ENCODE measurements at places on chromosomes 2 and 18.

- DNase-seq: no peak
These were observed 671.9 kb upstream of the SOX11 start for GRCh38 chr2:5020116-5020875.

DNA sequence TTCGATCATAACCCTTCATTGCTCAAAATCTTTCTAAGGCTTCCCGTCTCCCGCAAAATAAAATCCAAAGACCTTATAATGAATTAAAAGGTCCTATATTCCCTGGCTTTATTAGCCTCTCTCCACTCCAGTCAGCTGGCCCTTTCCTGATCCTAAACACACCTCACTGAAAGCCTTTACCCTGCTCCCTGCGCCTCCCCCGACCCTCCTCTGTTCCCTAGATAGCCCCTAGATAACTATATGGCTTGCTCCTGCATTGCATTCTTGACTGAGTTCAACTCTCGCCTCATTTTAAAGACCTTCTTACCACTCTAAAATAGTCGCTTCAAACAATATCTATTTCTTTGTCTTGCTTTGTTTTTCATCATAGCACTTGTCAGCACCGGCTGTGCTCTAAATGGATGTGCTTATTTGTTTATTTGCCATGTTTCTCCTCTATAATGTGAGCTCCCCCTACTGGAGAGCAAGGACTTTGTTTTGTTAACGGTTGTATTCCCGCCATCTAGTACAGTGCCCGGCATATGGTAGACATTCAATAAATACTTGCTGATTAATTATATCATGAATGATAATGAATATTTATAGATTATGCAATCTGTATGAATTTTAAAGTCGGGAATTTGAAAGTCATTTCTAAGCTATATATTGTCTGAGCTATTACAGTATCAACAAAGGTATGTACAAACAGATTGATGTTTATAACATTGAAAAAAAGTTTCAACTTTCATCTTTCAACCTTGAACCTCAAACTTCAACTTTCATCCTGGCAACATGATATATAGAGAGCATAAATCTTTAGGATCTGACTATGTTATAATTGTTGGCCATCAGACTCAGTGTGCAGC is 32.4 kb upstream of the VIT start:
- DNase-seq: peak; percentile 39

DNA sequence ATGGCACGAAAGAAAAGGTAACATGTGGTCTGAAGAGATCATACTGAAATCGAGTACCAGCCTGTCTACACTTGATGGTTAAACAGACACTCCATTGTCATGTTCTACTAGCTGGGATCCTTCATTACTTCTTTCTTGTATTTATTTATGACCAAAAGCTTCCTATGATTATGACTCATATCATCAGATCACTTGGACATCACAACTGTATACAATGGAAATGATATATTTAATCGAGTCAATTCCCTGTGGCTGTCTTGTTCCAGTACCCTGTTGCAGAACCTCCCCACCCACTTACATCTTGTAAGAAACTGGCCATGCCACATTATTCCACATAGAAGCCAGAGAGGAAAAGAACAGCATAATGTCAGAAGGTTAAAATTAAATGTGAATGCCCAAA is 358.9 kb downstream of the ZEB2 start:
- no peak for DNase-seq

DNA sequence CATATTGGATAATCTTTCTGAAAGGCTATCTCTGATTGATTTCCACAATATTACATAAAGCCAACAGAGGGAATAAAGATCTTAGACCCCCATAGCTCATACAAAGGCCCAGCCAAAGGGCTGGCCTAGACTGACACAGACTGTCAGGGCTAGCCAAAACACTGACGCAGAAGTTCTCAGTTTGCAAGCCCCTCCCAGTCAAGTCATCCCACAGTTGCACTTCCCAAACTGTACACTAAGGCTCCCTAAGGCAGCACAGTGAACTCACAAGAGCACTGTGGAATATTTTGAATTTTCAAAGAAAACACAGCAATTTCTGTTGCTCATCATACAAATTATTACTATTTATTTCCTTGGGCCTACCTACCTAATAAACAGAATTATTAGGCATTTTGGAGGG is 244.9 kb downstream of the SP3 start:
- no peak for DNase-seq

DNA sequence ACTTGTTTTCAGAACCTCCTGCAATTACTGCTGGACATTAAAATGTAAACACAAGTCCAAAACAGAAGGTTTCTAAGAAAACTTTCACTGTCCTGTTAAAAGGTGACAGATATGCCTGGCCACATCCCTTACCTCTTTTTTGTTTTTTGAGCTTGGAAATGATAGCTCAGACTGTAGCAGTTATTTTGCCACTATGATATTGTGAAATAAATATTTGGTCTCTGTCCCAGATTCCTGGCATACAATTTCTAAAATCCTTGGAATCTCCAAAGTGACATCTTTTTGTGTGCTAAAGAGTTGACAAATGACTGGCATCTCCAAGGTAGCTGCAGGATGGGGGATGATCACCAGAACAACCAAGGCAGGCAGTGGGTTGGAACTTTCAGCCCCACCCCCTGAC is 16.8 kb downstream of the TPGS2 start:
- no peak for DNase-seq

DNA sequence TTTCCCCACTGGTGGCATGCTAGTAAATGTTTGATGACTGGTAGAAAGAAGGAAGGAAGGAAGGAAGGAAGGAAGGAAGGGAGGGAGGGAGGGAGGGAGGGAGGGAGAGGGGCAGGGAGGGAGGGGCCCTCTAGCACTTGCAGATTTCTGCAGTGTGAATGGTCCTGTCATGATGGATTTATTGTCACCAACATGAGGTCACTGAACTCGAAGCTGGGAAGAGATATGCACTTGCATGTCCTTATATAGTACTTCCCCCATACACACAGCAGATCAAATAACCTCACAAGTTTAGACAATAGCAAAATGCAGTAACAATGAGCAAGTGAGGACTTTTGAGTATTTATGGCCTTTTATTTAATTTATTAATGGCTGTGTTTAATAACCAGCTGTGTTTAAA is 44.5 kb upstream of the CXCR4 start:
- no peak for DNase-seq

DNA sequence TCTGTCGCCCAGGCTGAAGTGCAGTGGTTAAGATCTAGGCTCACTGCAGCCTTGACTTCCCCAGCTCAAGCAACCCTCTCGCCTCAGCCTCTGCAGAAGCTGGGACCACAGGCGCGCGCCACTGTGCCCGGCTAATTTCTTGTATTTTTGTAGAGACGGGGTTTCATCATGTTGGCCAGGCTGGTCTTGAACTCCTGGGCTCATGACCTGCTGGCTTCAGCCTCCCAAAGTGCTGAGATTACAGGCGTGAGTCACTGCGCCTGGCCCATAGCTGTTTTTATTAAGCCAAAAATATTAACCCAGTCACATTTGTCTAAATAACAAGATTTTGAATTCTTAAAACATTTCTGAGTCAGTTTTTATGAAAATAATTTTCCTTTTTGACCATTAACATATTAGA is 6.3 kb upstream of the SFT2D3 start:
- no peak for DNase-seq

GRCh38 chr2:32671885-32672533 is 44.2 kb downstream of the TTC27 start:
- no peak for DNase-seq

GRCh38 chr18:24397131-24397693 is 412 bp downstream of the OSBPL1A start:
- DNase-seq: peak; percentile 64

DNA sequence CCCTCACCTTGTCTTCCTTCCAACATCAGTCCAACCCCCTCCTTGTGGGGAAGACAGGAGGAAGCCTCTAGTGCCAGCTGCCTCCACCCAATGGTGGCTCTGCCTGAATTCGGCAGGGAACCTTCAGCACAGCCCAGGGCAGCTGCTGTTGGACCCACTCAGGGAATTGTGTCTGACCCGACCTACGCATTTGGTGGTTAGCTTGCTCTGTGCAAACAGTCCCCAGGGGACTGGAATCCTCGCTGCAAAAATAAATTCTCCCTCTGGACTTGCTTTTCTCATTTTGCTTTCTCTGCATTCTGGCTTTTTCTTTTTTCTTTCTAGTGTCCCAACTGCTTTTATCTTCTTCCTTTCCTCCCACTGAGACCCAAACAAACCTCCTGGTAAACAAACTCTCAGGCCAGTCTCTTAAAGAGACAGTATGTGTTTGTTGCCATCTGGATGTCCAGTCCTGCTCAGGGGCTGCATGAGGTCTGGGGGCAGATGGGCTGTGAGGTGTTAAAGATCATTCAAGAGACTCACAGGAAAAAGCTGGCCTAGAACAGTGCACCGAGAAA is 137.7 kb upstream of the HAAO start:
- no peak for DNase-seq

DNA sequence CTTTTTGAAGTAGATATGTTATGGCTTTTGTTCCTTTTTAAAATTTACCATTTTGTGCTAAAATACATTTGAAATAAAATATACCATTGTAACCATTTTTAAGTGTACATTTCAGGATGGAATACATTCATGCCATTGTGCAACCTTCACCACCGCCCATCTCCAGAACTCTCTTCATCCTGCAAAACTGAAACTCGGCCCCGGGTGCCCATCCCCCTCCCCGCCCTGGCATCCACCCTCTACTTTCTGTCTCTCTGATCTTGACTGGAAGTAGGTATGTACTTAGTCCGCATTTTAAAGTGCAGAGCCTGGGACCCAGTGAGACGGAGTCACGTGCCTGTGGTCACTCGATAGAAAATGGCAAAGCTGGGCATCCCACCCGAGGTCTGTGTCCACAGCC is 45.6 kb downstream of the DIPK1C start:
- no peak for DNase-seq

DNA sequence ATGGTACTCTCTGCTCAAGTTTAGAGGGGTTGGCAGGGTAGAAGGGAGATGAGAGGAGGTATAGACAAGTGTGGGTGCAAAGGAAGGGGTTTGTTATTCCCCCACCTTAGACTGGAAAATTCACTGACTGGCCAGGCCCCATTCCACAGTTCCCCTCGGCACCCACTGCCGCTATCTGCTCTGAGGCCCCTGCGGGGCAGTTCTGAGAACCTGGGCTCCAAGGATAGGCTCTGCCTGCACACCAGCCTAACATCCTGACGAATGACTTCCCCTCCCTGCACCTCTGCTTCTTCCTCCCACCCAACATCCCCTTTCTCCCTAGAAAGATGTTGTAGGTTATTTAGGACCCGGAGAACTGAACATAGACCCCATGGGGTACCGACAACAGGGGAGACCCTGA is 303.9 kb upstream of the HDAC4 start:
- DNase-seq: no peak

DNA sequence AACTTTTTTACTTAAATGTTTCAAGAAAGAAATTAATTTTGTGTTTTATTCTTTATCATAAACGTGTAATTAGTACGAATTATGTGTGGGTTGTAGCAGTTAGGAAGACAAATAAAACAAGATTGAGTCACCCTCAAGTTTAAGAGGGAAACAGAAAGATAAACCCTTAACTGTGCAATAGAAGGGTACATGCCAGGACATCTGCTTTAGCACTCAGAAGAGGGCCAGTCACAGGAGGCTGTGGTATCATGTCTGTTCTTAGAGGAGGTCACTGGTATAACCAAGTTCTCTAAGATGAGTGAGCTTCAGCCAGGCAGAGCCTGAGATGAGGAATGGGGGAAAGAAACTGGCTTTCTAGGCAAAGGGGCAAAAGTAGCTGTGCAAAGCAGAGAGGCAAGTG is 42.4 kb upstream of the GRHL1 start:
- DNase-seq: no peak

- DNase-seq: no peak
These were observed 553.3 kb downstream of the CMPK2 start for GRCh38 chr2:6312367-6312766.

DNA sequence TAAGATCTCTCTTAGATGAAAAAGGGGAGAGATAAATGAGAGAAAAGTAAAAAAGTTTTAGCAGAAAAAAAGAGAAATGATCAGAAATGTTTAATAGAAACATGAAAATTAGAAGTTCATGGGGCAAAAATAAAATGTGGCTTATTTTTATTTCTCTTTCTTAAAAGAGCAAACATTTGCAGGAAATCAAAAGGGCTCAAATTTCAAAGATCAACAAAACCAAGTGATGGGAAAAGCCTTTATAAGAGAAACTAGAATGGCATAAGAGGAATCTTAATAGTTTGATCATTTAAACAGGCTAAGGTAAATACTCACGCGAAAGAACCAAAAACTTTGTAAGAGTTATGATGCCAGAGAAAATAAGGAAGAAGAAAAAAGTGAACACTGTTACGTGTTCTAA is 23.3 kb upstream of the DAW1 start:
- no peak for DNase-seq

DNA sequence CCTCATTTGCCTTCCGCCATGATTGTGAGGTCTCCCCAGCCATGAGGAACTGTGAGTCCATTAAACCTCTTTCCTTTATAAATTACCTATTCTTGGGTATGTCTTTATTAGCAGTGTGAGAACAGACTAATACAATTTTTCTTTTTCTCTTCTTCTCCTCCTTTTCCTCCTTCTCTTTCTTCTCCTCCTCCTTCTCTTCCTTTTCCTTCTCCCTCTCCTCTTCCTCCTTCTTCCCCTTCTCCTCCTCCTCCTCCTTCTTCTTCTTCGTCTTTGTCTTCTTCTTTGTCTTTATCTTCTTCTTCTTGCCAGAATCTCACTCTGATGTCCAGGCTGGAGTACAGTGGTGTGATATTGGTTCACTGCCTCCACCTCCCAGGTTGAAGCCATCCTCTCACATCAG is 20.2 kb downstream of the SKA1 start:
- no peak for DNase-seq

DNA sequence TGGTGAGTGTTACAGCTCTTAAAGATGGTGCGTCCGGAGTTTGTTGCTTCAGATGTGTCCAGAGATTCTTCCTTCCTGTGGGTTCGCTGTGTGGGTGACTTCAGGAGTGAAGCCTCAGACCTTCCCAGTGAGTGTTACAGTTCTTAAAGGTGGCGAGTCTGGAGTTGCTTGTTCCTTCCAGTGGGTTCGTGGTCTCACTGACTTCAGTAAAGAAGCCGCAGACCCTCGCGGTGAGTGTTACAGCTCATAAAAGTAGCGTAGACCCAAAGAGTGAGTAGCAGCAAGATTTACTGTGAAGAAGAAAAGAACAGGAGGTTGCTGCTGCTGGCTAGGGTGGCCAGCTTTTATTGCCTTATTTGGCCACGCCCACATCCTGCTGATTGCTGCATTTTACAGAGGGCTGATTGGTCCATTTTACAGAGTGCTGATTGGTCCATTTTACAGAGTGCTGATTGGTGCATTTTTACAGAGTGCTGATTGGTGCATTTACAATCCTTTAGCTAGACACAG is 34.0 kb upstream of the SPTBN1 start:
- DNase-seq: no peak

Data from forelimb muscle (tissue), 1 donor.